ENCODE measurements at places on chromosomes 11 and 22.

GRCh38 chr11:12687740-12688139 lies 13.5 kb downstream of the TEAD1 start:
- DNase-seq = no peak

- DNase-seq = no peak
Observed at GRCh38 chr11:115660030-115660805, 156.0 kb upstream of the CADM1 start.

DNA sequence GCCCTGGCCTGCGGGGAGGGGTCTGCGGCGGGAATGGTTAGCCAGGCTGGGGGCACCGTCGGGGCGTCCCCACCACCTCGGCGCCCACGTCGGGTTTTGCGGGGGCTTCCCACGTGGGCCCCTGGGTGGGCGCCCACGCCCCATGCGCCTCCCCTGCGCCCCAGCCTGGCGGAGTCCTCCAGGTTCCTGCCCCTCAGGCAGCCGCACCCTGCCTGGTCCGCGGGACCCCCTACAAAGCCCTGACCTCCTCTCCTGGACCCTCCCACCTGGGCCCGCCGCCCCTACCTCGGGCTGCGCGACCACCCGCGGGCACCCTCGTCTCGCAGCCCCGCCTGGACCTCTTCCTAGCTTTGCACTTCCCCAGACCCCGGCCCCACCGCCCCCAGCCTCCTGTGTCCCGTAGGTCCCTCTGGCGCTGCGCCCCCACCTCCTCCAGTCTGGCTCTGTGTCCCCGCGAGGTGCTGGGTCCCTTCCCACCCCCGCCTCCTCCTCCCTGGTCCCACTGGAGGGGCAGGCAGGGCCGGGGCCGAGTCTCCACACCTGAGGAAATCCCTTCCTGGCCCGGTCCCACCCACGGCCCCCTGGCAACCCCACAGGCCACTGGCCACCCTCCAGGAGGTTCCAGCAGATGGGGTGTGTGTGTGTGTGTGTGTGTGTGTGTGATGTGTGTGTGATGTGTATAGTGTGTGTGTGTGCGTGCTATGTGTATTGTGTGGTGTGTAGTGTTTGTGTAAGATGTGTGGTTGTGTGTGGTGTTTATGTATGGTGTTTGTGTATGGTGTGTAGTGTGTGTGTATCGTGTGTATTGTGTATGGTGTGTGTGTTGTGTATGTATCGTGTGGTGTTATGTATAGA lies 11.8 kb downstream of the PIM3 start:
- no peak for DNase-seq

GRCh38 chr11:7584910-7585309 lies 71.1 kb downstream of the PPFIBP2 start:
- no peak for DNase-seq

GRCh38 chr22:37618072-37618656 lies 9.5 kb downstream of the GGA1 start:
- DNase-seq = no peak

DNA sequence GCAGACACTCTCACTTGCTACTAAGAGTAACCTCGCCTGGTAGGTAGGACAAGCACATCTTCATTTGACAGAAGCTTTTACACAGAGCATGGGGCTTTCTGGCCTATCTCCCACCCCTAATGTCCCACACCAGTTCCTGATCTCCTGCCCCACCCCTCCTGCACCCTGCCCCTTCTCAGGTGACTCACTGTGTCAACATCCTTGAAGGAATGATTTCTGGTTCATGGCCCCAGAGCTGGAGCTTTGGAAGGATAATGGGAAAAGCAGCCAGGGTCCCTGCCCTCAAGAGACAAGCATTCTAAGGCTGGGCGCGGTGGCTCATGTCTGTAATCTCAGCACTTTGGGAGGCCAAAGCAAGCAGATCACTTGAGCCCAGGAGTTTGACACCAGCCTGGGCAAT lies 47.2 kb downstream of the LRFN4 start:
- DNase-seq = no peak

DNA sequence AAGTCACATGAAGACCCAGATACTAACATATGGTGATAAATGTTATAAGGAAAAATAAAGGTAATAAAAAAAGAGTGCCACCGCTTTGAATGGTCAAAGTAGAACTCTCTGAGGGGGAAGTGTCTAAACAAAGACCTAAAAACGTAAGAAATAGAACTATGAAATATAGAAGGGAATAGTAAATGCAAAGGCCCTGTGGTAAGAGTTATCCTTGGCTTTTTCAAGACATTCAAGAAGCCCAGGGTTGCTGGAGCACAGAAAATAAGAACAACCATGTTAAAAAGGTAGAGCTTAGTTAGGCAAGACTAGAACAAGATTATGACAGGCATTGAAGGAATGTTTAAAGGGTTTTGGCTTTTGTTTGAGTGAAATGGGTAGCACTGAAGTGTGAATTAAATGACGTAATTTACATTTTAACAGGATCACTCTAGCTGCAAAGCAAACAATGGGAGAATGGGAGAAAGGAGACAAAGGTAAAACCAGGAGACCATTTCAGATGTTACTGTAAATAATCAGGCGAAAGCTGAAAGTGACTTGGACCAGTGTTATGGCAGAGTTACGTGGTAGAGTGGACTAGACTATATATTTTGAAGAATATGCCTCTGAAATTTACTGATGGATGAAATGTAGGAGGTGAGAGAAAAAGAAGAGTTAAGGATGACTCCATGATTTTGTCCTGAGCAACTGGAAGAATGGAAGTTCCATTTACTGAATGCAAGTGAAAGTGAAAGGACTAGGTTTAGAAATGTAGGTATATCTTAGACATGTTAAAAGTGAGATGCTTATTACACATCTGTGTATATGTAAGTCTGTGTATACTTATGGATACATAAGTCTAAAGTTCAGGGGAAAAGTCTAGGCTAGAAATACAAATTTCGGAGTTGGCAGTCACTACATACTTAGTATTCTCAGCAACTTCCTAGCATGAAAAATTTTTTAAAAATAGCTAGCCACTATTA lies 28.5 kb downstream of the BTBD10 start:
- DNase-seq = no peak

- no peak for DNase-seq
Observed at GRCh38 chr11:10537600-10537999, 3.4 kb downstream of the RNF141 start.

DNA sequence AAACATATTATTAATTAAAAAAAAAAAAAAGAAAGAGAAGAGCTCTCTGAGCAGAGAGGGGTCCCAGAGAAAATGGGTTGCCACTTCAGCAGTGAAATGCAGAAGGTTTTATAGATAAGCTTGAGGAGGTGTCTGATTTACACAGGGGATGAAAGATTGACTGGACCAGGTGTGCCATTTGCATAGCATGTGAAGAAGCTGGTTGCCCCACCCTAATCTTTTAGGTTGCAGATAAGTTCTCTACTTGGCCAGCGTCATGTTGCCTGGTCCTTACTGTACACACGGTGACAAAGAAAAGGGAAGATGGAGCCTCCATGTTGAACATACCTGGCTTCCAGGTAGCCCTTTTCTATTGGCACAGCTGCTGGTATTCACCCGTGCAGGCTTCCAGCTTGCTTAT lies 41.4 kb downstream of the MS4A2 start:
- DNase-seq = no peak

- DNase-seq = no peak
Observed at GRCh38 chr11:133842730-133843129, 2.6 kb downstream of the SPATA19 start.

GRCh38 chr11:11538277-11538960 lies 83.4 kb downstream of the GALNT18 start:
- DNase-seq = peak; percentile 83

- no peak for DNase-seq
Observed at GRCh38 chr11:32643526-32643925, 59.9 kb downstream of the EIF3M start.

- peak; percentile 40 for DNase-seq
Observed at GRCh38 chr11:86275493-86276370, 26.3 kb upstream of the HIKESHI start.

DNA sequence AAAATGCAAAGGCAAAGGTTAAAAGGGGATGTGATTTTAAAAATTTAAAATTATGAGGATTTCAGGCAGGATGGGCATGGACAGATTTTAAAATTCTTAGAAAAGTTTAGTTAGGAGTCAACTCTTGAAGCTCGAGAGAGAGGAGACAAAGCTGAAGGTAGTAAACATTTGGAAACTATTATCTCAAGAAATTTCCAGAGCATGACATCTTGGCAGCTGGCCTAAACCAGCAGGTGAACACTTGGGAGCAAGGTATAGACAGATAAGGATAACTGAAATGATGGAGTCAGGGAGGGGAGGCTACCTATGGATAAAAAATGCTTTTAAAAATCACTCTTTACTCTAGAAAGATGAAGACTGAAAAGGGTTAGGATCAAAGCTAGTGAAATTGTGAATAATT lies 13.7 kb downstream of the POU2AF3 start:
- DNase-seq = no peak

GRCh38 chr11:36162006-36162882 lies 127.0 kb downstream of the COMMD9 start:
- peak; percentile 28 for DNase-seq
